ENCODE measurements at places on chromosomes 2 and 18. TPM values are rescaled to one million over a fixed set of nuclear protein-coding genes. Genes with fewer than 3 reads are reported as not detected.

NHEJ1 gene
- 17.8 TPM for total RNA-seq

TDRD15 gene
- total RNA-seq, result not detected

SETBP1 gene
- 18.2 TPM for total RNA-seq

SP110 gene
- total RNA-seq, result 23.4 TPM

CHPF gene
- 57.6 TPM for total RNA-seq

PSMA8 gene
- not detected for total RNA-seq

IL1RL1 gene
- total RNA-seq, result 1.1 TPM

DNA sequence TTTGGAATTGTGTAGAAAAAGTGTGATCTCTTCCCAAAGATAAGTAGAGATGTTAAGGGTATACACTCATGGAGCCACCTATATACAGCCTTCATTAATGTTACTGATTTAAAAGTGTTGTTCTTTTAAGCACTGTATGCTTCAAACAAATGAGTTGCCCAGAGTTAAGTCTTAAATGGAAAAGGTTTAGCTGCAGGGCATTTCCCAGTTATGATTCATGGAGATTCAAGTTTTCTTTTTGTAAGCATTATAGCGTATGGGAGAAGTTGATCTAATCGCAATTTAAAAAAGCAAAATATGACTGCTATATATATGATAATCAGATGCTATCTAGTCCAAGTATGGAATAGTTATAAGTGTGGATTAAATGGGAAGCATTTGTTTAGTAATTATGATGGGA is 4.8 kb downstream of the PDK1 start:
- no peak overlapping the region for H3K4me3 ChIP-seq
- H3K27me3 ChIP-seq, result no peaks in the 10 kb centered on the region
- H3K27ac ChIP-seq, result no peak overlapping the region
- H3K4me1 ChIP-seq, result peaks cover 27% of the 10 kb centered on the region

DNA sequence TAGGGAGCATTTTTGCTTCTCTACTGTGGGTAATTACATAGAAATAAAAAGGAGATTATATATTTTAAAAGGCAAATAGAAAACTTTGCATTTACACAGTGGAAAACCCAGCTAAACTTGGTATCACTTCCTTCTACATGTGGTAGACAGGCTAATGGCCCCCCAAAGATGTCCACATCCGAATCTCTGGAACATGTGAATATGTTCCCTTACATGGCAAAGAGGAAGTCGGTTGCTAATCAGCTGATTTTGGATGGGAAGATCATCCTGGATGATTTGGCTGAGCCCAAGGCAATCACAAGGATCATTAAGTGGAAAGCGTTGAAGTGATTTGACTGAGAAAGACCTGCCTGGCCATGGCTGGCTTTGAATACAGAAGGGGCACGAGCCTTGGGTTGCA is 26.2 kb downstream of the CREG2 start:
- DNase-seq, result no peak
- H3K27ac ChIP-seq, result no peak overlapping the region
- peaks cover 6% of the 10 kb centered on the region for H3K4me1 ChIP-seq

- DNase-seq, result peak; percentile 40
- peaks cover 17% of the 10 kb centered on the region for H3K4me1 ChIP-seq
- H3K27ac ChIP-seq, result no peak overlapping the region
- no peaks in the 10 kb centered on the region for H3K36me3 ChIP-seq
Measured at GRCh38 chr2:71704688-71705087, 251.3 kb downstream of the DYSF start.

GRCh38 chr18:49251451-49251850 is 209.0 kb downstream of the DYM start:
- no peak overlapping the region for H3K27ac ChIP-seq
- H3K27me3 ChIP-seq, result no peaks in the 10 kb centered on the region
- no peak for DNase-seq
- H3K4me3 ChIP-seq, result no peak overlapping the region
- peaks cover 19% of the 10 kb centered on the region for H3K36me3 ChIP-seq

GRCh38 chr2:139366681-139367080 is 586.5 kb upstream of the NXPH2 start:
- no peak for DNase-seq
- H3K27me3 ChIP-seq, result no peaks in the 10 kb centered on the region
- H3K4me1 ChIP-seq, result no peaks in the 10 kb centered on the region
- H3K27ac ChIP-seq, result no peak overlapping the region

GRCh38 chr18:44771956-44772917 is 91.5 kb downstream of the SETBP1 start:
- no peak for DNase-seq
- H3K27me3 ChIP-seq, result no peaks in the 10 kb centered on the region
- no peaks in the 10 kb centered on the region for H3K36me3 ChIP-seq

DNA sequence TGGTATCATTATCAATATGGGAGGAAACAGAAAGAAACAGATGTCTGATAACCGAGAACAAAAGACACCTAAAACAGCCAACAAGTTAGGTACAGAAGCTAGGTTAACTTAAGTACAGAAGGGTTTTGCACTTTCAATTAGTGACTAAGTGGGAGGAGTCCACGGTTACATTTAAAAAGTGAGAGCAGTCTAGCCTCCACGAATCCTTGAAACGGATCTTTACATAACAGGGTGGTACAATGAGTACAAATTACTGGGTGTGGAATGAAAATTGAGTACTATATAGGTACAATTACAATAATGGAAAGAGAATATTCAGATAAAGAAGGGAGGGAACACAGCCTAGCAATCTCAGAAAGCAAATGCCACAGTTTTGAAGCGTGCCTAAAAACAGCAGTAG is 76.6 kb downstream of the TLK1 start:
- H3K4me3 ChIP-seq, result no peak overlapping the region
- no peaks in the 10 kb centered on the region for H3K27me3 ChIP-seq
- peaks cover 13% of the 10 kb centered on the region for H3K4me1 ChIP-seq
- DNase-seq, result no peak

DNA sequence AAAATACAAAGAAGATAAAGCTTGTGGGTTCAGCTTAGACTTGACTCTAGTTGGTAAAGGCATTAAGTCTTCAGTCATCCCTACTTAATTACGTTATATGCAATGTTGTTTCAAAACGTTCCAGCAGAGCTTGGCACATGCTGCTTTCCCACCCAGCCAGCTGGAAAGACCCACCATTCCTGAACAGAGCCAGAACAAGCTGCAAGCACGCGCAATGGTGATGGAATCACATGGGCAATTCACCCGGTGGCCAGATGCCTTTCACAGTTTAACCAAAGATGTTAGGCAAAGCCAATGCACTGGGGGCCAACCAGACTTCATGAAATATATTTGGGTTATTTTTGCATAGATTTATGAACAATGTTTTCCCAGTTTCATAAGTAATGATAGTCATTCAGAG is 123.4 kb upstream of the CDH20 start:
- H3K27me3 ChIP-seq, result no peaks in the 10 kb centered on the region

GRCh38 chr2:71561441-71562267 is 108.3 kb downstream of the DYSF start:
- no peak overlapping the region for H3K27ac ChIP-seq
- H3K36me3 ChIP-seq, result no peaks in the 10 kb centered on the region
- no peak overlapping the region for H3K4me3 ChIP-seq
- H3K27me3 ChIP-seq, result peaks cover 17% of the 10 kb centered on the region

DNA sequence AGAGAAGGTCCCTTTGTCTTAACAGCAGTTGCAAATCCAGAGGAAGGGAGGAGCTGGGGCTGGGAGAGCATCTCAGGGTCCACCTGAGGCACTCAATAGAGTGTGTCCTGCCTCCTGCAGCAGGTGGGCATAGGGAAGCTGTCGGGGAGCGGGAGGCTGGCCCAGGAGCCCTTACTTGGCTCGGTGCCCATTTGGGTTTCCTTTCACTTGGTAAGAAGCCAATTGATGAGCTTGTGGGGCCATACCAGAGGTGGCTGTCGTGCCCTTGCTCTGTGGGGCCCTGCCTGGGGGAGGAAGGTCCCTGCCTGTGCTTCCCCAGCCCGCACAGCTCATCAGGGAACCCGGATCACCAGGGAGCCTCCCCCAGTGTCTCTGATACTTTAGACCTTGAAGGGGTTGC is 229.7 kb downstream of the DYSF start:
- DNase-seq, result no peak
- H3K4me3 ChIP-seq, result no peak overlapping the region
- no peaks in the 10 kb centered on the region for H3K27me3 ChIP-seq
- no peaks in the 10 kb centered on the region for H3K36me3 ChIP-seq

DNA sequence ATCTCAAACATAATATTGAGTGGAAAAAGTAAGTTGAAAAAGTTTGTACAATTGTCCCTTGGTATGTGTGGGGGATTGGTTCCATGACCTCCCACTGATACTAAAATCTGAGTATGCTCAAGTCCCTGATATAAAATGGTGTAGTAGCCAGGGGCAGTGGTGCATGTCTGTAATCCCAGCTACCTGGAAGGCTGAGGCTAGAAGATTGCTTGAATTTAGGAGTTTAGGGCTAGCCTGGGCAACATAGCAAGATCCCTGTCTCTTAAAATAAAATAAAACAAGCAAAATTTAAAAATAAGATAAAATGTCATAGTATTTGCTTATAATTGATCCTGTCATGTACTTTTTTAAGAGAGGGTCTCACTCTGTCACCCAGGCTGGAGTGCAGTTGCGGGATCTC is 122.0 kb downstream of the PTRHD1 start:
- no peak for DNase-seq
- H3K4me3 ChIP-seq, result no peak overlapping the region
- H3K27ac ChIP-seq, result no peak overlapping the region
- peaks cover 1% of the 10 kb centered on the region for H3K36me3 ChIP-seq

GRCh38 chr2:113791697-113792590 is 35.5 kb upstream of the SLC35F5 start:
- DNase-seq, result no peak
- no peak overlapping the region for H3K4me3 ChIP-seq
- H3K27ac ChIP-seq, result no peak overlapping the region
- H3K36me3 ChIP-seq, result no peaks in the 10 kb centered on the region
- H3K4me1 ChIP-seq, result no peaks in the 10 kb centered on the region

GRCh38 chr2:207320381-207321159 is 154.8 kb upstream of the KLF7 start:
- no peak overlapping the region for H3K27ac ChIP-seq
- H3K27me3 ChIP-seq, result no peaks in the 10 kb centered on the region
- H3K4me1 ChIP-seq, result no peaks in the 10 kb centered on the region
- no peak for DNase-seq
- H3K4me3 ChIP-seq, result no peak overlapping the region
- no peaks in the 10 kb centered on the region for H3K36me3 ChIP-seq

- H3K27ac ChIP-seq, result no peak overlapping the region
- H3K36me3 ChIP-seq, result no peaks in the 10 kb centered on the region
- peaks cover 4% of the 10 kb centered on the region for H3K4me1 ChIP-seq
- no peak for DNase-seq
- H3K27me3 ChIP-seq, result no peaks in the 10 kb centered on the region
Measured at GRCh38 chr2:217167531-217167930, 307.7 kb upstream of the TNP1 start.
